Femur (tissue), 1 donor: ENCODE measurements at places on chromosomes 16 and 17.

GRCh38 chr17:8739097-8739496 lies 5.5 kb downstream of the CCDC42 start:
- no peak for DNase-seq

DNA sequence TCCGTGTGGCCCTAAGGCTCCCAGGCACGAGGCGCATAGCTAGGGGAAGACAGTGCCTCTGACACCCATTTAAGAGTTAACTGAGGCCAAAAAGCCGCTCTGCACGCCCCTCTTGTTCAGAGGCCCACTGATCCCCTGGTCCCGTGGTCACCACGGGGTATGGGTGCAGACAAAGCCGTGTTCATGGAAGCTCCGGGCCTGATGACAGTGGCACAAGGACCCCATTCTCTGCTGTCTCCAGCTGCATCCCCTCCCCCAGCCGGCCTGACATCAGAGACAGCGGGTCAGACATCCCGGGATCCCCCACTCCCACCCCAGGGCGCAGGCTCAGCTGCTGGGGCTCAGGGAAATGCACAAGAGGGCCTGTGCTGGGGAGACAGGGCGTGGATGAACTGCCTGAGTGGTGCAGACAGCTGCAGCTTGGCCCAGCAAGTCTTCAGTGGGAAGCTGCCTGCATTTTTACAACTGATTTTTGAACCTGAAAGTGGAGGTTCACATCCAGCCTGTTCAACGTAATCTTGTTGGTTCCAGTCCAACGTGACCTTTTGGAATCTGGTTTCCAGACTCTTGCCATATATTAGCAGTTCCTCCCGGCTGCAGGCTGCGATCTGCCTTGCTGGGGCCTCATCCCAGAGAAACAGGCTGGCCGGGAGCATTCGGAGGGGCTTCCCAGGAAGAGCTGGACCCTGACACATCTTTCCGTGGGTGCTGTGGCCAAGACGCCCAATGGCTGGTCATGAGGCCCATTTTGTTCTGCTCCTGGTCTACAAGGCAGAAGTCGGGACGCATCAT lies 9.7 kb upstream of the BAHCC1 start:
- DNase-seq: peak; percentile 81

GRCh38 chr17:10772425-10773380 lies 31.2 kb downstream of the TMEM238L start:
- DNase-seq: no peak

- DNase-seq: no peak
These were observed 49.2 kb downstream of the KCNJ12 start for GRCh38 chr17:21425321-21425720.

DNA sequence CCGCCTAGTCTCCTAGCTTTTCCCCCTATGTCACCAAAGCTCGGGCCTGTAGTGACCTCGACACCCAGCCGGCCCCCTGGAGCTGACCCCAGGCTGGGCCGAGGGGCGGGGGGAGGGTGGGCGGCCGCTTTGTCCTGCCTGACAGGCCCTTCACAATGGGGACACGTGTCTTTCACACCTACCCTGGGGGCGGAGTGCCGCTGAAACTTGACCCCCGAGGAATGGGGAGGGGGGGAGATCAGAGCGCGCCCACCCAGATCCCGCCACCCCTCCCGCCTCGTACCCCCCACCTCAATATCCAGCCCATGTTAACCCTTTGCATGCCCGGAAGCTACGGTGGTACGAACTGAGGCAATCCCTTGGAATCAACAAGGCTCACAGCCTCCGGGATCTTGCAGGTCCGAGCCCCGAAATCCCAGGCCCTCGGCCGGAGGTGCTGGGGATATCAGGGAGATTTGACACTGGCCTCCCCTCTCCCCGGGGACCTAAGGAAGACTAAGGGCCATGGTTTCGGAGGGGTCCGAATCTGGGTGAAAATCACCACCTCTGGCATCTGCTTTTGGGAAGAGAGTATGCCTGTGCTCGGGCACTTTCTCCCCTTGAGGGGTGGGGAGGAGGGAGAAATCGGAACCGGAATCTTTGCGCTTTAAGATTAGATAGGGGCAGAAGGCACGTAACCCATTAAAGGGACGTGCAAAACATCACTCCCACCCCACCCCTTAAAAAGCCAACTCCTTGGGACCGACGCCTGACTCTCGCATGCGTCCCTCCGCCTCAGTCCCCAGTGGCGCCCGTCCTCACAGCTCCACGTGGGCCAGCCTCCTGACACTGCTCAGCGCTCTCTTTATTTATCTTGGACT lies 2.6 kb downstream of the NOG start:
- no peak for DNase-seq

DNA sequence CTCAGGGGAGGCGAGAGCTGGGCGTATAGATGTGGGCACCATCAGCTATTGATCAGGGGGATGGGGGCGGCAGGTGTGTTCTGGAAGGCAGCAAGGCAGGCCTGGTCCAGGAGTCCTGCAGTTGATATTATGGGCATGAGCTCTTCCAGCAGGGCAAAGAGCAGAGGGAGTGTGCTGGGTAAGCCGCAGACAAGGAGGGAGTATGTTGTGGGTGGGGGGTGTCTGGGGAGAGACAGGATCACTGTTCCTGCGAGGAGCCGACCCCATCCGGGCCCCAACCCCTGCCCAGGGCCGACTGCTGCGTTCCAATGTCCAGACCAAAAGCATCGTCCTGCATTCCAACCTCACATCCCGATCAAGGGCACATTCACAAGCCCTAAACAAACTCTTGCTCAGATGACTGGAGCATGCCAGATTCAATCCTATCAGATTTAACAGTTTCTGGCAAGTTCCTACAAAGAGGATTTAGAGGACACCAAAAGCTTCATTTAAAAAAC lies 9.2 kb downstream of the MXRA7 start:
- DNase-seq: no peak

DNA sequence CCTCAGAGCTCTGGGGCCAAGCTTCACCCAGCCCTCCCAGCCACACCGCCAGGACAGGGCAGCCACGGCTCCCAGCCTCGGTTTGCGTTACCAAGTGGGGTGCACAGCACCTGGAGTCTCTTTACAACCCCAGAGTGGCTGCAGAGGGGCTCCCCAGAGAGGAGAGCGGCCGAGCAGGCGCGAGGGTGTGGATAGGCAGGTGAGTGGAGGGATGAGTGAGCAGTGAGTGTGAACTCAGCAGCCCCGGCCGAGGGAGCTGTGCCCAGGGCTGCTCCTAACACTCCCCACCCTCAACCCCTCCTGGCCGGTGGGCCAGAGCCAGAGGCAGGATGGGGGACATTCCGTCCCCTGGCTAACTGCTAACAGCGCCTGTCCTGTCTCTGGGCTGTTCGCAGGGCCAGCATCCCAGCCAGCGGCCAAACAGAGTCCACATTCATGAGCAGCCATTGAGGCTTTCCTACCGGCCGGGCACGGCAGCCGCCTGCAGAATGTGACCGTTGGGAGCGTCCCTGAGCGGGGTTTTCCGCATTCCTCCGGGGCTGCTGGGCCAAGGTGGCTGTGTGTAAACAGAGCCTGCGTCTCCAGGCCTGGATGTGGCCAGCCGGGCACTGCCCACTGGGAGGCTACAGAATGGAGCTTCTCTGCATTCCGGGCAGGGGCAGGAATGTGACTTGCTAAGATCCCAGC lies 5.3 kb downstream of the ZNF469 start:
- DNase-seq: peak; percentile 83

- DNase-seq: no peak
These were observed 14.4 kb downstream of the FA2H start for GRCh38 chr16:74760007-74760767.

- DNase-seq: no peak
These were observed 2.7 kb downstream of the KRT36 start for GRCh38 chr17:41486809-41487530.

- DNase-seq: peak; percentile 35
These were observed 45.8 kb downstream of the VPS35L start for GRCh38 chr16:19601083-19601976.

DNA sequence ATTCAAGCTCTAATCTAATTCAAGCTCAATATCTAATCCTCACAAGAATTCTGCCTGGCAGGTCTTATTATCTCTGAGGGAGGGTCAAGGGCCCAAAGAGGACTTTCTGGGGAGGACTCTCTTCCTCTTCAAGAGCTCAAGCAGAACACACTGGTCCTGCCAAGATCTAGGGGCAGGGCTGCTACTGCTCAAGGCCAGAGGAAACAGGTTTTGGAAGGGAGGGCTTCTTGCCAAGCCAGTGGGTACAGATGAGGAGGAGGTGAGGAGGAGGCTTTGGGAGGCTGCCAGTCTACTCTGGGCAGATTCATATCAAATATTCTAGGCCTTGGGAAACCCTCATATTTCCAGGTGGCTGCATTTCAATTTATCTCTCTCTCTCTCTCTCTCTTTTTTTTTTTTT lies 51.8 kb upstream of the IL34 start:
- no peak for DNase-seq

DNA sequence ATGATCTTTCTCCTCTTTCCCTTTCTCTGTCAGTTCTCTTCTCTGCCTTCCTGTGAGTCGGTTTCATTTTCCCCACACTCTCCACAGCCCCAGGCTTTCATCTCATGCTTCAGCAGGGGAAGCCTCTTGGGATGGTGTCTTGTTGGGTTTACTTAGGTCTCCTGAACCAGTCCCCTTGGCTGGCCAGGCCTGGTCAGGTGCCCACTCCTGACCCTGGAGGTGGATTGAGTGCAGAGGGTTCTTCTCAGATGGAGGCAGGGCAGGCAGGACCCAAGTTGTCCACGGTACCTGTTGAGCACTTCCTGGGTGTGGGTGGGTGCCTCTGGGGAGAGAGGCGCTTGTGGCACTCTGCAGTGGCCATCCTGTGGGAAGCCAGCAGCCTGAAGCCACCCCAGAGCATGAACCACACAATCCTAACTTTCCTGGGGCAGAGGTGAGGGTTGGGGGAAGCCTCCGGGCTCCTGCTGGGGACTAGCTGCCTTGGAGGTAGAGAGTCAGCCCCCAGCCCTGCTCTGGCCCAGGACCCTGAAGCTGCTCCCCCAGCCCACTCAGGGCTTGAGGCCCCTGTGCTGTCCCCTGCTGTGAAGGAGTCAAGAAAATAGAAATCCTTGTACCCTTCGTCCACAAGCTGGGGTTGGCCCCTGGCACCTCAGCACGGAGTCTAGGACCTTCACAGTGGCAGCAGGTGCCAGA lies 2.0 kb upstream of the RAP1GAP2 start:
- DNase-seq: no peak

DNA sequence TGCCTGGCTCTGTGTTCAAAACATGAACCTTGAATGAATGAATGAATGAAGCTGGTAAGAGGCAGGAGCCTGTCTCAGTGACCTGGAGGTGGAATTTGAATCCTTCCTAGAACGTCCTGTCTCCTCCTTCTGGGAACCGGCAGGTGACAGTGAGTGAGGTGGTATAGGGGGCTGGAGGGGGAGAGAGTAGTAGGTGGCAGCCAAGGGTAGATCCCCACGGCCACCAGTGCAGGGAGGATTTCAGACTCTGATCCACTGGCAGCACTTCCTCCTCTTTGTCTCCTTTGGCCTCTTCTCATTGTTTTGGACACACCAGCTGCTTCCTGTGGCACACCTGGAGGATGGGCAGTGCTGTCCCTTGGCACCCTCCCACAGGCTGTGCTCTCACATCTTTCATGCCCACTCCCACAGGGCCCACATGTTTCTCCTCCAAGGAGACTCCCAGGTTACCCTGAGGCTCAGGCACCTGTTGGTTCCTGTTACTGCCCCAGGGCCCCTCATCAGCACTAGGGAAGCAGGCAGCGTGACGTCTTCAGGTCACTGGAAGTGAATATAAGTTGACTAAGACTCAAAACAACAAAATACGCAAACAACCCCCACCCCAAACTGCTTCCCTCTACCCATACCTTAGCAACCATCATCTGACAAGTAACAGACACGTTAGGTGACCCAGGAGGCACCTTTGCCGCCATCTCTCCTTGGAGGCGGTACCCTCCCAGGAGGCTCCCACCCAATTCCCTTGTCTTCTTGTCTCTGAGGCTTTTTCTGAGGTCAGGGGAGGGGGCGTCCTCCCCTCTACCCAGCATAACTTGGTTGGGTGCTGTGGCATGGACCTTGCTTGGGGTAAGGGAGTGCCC lies 84.6 kb downstream of the N4BP1 start:
- DNase-seq: no peak

GRCh38 chr16:52906281-52906680 lies 146.4 kb downstream of the CHD9NB start:
- no peak for DNase-seq

- no peak for DNase-seq
These were observed 5.8 kb downstream of the DNAAF1 start for GRCh38 chr16:84150926-84151325.

DNA sequence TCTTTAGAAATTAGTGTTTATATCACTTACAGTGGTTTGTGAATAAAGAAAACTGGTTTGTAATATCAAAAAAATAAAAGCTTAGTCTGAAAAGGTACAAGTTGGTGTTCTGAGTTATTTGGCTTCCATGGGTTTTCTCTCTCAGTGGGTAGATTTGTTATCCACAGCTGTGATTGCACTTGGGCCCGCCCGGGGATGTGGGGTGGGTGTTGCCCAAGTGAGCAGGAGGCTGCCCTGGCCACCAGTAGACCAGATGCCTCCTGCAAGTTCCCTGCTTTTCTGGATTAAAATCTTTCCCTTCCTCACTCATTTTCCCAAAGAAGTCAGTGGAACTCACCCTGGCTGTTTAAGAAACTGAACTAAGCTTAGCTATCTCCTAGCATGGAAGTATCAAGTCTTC lies 380.6 kb downstream of the RBFOX1 start:
- DNase-seq: no peak

- peak; percentile 67 for DNase-seq
These were observed 1.2 kb upstream of the GLIS2 start for GRCh38 chr16:4314532-4315185.

- no peak for DNase-seq
These were observed at the start of gene HSD17B2 for GRCh38 chr16:82034981-82035612. Gene HSD17B2, plus strand, starts transcription at chr16:82035253. Its CDS starts 172 bp downstream, at chr16:82035425.

DNA sequence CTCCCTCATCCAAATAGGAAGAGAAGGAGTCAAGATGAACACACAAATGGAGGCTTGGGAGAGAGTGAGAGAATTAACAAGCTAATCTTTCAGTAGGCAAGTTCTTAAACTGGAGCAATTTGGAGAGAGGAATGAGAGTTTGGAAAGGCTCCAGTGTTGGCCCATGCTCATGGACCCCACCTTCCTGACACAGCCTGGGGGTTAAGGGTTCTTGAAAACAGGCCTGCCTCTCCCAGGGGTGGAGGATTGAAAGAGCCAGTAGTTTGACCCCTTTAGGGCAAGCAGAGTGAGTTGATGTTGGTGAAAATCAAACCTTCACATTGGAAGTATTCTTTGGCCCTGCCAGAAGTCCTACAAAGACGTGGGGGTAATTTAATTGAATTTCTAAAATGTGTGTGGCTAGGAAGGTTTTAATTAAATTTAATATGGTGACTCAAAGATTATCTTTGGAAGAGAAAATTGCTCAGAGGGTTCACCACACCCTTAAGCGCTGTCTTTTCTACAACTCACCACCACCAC lies 5.8 kb downstream of the HOXB3 start:
- DNase-seq: no peak

DNA sequence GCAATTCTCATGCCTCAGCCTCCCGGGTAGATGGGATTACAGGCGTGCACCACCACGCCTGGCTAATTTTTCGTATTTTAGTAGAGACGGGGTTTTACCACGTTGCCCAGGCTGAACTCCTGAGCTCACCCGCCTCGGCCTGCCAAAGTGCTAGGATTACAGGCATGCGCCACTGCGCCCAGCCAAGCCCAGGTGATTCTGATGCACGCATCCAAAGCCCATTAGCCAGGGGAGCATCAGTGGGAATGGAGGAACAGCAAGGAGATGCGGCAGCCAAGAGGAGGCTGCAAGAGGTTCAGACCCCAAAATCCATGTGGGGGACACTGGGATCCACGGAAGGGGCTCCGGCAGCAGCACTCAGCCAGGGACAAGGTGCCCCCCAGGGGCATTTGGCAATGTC lies 12.1 kb downstream of the ATP2A3 start:
- no peak for DNase-seq

GRCh38 chr17:63772801-63773271 lies 561 bp downstream of the CCDC47 start:
- peak; percentile 30 for DNase-seq

- no peak for DNase-seq
These were observed 51.3 kb upstream of the GNG13 start for GRCh38 chr16:851871-852270.
